ENCODE measurements at places on chromosomes 13 and 19.

- no peak overlapping the region for H3K27ac ChIP-seq
- no peak overlapping the region for H3K4me3 ChIP-seq
- H3K27me3 ChIP-seq: peaks cover 4% of the 10 kb centered on the region
- H3K36me3 ChIP-seq: no peaks in the 10 kb centered on the region
These were observed 12.4 kb downstream of the PRR36 start for GRCh38 chr19:7861619-7862412.

DNA sequence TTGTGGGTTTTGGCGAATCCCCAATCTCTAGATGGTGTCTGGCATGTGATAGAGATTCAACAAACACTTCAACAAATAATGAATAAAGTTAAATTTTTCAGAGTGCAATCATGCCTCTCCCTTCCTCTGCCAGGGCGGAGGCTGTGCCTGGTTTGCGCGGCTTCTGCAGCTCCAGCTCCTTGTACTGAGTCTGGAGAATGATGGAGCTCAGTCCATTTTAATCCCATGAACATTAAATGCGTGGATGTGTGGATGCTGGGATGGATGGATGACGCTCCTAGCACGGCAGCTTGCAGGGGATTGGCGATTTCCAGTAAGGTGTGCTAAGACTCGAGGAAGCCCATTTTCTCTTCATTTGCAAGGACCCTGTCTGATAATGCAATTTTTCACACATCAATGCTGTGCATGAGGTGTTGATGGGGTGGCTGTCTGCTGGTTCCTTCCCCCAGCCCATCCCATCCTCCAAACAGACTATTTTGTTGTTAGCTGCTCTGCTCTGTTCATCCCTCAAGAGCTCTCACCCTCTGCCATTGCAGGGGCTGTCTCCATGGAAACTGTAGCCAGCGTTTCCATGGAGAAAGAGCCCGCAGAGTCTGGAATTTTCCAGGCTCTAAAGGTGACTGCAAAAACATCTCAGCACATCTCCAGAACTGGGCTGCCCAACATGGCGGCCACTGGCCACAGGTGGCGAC, 92.6 kb upstream of the PEG3 start:
- no peak for DNase-seq
- H3K4me1 ChIP-seq: no peaks in the 10 kb centered on the region
- no peaks in the 10 kb centered on the region for H3K36me3 ChIP-seq
- no peaks in the 10 kb centered on the region for H3K27me3 ChIP-seq
- H3K27ac ChIP-seq: no peak overlapping the region

DNA sequence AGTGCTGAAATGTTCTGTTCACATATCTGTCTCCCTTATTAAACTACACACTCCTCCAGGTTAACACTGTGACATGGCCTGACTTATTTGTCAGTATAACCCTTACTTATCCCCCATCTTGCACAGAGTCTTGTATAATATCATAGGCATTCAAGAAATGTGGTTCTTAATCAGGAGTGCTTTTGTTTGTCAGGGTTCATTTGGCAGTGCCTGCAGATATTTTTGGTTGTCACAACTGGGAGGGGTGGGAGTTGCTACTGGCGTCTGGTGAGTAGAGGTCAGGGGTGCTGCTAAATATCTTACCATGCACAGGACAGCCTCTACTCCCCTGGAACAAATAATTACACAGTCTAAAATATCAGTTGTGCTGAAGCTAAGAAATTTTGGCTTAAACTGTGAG, 20.4 kb upstream of the OBI1 start:
- H3K27me3 ChIP-seq: no peaks in the 10 kb centered on the region
- H3K36me3 ChIP-seq: no peaks in the 10 kb centered on the region
- H3K27ac ChIP-seq: no peak overlapping the region
- H3K4me3 ChIP-seq: no peak overlapping the region

GRCh38 chr19:16207063-16207462, 9.4 kb downstream of the AP1M1 start:
- H3K4me1 ChIP-seq: no peaks in the 10 kb centered on the region
- H3K27me3 ChIP-seq: no peaks in the 10 kb centered on the region
- DNase-seq: no peak

GRCh38 chr19:543910-544608, at the start of gene GZMM:
GZMM (plus strand) TSS chr19:544053; CDS start chr19:544072, 19 bp downstream.
- DNase-seq: no peak
- no peak within 1 kb of the TSS for H3K4me3 ChIP-seq
- no peaks in the 10 kb centered on the region for H3K4me1 ChIP-seq
- no peaks in the 10 kb centered on the region for H3K36me3 ChIP-seq

DNA sequence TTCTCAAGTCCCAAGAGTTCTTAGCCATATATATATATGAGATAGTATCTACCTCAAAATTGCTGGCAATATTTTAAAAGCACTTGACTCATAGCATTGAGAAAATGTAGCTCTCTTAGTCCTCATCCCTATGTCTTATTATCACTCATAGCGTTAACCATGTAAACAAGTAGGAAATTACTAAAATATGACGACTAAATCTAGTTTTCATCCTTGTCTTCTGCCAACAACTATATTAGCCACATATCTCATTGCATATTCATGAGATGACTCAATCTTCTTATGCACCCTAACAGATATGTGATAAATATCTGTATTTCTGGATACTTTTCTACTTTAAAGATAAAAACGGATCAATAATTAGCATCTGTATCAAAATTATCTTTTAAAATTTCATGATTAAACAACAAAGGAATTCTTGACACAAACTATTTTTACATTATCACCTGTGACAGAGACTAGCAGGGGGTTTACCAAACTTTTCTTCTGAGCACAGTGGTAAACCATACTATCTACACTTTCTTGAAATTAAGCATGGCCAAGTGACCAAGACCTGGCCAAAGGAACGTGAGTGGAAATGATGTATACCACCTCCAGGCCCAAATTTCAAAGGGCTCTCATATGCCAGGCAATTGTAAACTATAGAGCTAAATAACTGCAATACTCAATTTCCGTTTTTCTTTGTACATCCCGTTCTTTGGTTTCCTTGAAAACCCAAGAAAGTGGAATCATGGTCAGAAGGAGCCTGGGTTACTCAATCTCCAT, 45.7 kb downstream of the ZC3H13 start:
- H3K36me3 ChIP-seq: peaks cover 12% of the 10 kb centered on the region
- no peak overlapping the region for H3K4me3 ChIP-seq
- H3K27me3 ChIP-seq: no peaks in the 10 kb centered on the region

GRCh38 chr19:16382775-16383543, 58.3 kb downstream of the KLF2 start:
- peak; percentile 57 for DNase-seq
- no peak overlapping the region for H3K27ac ChIP-seq
- no peak overlapping the region for H3K4me3 ChIP-seq
- no peaks in the 10 kb centered on the region for H3K27me3 ChIP-seq

DNA sequence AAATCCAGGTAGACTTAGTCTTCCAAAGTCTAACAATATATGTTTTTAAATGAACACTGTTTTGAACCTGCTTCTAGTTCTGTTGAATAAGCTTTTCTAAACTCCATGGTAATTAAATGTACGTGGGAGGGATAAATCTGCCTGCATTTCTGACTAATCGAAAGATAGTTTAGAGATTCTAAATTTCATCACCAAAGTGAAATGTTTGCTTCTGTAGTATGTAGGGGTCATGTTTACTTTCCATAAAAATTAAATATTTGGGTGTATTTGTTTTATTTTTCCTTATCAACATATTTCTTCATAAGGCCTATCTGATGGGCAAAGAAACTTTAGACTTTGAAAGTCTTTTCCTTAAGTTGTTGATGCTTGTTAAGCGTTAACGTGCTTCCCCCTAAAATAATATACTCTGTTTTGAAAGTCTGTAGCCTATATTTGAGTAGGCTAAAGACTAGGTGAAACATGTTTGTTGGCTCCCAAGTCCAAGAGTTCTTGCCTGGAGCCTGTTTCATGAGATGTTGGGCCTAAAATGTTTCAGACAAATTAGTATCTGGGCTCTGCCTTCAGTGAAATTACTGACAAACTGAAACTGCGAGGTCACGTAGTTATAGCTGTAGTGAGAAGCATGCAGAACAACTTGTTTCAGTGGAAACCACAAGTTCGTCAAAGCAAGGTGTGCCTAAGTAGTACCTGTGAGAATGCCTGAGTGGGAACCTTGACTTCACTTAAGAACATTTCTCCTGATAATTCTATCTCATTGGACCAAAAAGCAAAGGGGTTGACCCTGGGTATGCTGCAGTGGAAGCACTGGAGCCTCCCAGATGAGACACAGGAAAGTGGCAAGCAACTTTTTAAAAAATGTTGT, 126.2 kb downstream of the LMO7 start:
- no peak overlapping the region for H3K27ac ChIP-seq
- DNase-seq: no peak
- no peaks in the 10 kb centered on the region for H3K4me1 ChIP-seq
- H3K4me3 ChIP-seq: no peak overlapping the region
- no peaks in the 10 kb centered on the region for H3K27me3 ChIP-seq
- peaks cover 4% of the 10 kb centered on the region for H3K36me3 ChIP-seq

DNA sequence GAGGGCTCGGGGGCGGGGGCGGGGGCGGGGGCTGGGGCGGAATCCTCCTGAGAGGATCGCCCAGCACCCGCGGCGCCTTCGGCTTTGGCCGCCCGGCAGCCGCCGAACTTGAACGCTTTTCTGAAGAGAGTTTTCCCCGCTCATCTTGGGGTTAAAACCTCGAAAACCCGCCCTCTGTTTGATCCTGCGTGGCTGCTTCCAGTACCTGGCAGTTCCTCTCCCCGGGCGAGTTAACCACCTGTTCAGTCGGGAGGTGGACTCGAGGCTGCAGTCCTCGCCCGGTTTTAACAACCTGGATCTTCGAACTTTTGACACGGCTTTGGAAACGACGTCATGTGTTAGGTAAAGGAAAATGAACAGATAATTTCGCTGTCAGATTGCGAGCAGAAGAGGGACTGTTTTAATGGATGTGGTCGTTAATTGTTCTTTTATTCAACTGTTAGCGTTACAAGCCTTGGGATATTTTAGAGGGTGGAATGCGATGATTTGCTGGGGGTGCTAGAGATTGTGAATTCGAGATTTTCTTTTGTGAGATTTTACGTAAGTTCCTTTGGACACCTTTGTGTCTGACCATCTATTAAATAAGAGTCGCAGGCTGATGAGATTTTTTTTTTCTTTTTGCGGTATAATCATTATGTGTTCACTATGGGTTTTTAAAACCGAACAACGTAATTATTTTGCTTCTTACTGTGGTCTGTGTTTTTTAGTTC, 1.0 kb downstream of the FNDC3A start:
- H3K27ac ChIP-seq: peak overlapping the region; percentile 82
- peak overlapping the region; percentile 99 for H3K4me3 ChIP-seq
- H3K4me1 ChIP-seq: peaks cover 3% of the 10 kb centered on the region
- no peaks in the 10 kb centered on the region for H3K27me3 ChIP-seq
- DNase-seq: peak; percentile 39
- H3K36me3 ChIP-seq: no peaks in the 10 kb centered on the region

GRCh38 chr13:44014501-44014900, 134.8 kb downstream of the LACC1 start:
- DNase-seq: no peak
- peaks cover 13% of the 10 kb centered on the region for H3K4me1 ChIP-seq
- H3K27me3 ChIP-seq: no peaks in the 10 kb centered on the region
- no peak overlapping the region for H3K4me3 ChIP-seq
- no peaks in the 10 kb centered on the region for H3K36me3 ChIP-seq
- H3K27ac ChIP-seq: no peak overlapping the region

- peaks cover 17% of the 10 kb centered on the region for H3K4me1 ChIP-seq
- no peak overlapping the region for H3K27ac ChIP-seq
- no peaks in the 10 kb centered on the region for H3K36me3 ChIP-seq
- no peak overlapping the region for H3K4me3 ChIP-seq
- H3K27me3 ChIP-seq: no peaks in the 10 kb centered on the region
- DNase-seq: peak; percentile 8
These were observed 212.2 kb downstream of the ENOX1 start for GRCh38 chr13:43574605-43575004.

DNA sequence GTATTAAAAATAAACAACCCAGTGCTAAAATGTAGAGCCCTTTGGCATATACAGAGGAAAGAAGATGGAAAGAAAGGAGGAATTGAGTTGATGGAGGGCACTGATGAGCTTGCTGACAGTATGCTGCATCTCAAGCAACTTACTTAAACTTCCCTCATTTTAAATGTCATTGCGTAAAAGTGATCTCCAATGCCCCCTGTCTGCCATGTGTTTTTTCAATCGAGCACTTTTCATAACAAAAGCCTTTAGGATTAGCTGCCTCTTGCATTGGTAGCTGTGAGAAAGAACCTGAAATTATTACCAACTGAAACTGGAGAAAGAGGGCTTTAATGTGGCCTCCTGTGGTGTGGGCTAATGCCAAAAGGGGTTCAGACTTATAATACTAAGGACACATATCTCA, 541.6 kb downstream of the SUCLA2 start:
- DNase-seq: no peak
- H3K36me3 ChIP-seq: no peaks in the 10 kb centered on the region

- H3K27me3 ChIP-seq: no peaks in the 10 kb centered on the region
- no peak overlapping the region for H3K4me3 ChIP-seq
- H3K36me3 ChIP-seq: no peaks in the 10 kb centered on the region
- DNase-seq: peak; percentile 32
These were observed 6.8 kb upstream of the CARM1 start for GRCh38 chr19:10864538-10864899.

DNA sequence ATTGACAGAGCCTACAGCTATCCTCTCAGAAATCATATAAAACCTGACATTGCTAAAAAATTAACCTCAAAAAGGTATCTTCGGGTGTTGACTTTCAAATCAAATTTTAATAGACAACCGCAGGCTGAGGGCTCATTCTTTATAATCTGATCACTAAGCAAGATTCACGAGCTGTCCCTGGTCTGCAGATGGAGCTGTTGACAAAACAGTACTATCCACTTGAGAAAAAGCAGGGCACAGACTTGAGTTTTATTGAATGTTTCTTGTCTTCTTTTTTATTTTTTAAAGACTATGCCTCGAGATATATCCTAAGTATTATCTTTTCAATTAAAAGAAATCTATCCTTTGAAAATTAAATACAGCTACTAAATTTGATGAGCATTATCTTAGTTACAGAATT, 540.5 kb downstream of the PCDH9 start:
- H3K4me1 ChIP-seq: no peaks in the 10 kb centered on the region
- no peaks in the 10 kb centered on the region for H3K27me3 ChIP-seq
- H3K27ac ChIP-seq: no peak overlapping the region

DNA sequence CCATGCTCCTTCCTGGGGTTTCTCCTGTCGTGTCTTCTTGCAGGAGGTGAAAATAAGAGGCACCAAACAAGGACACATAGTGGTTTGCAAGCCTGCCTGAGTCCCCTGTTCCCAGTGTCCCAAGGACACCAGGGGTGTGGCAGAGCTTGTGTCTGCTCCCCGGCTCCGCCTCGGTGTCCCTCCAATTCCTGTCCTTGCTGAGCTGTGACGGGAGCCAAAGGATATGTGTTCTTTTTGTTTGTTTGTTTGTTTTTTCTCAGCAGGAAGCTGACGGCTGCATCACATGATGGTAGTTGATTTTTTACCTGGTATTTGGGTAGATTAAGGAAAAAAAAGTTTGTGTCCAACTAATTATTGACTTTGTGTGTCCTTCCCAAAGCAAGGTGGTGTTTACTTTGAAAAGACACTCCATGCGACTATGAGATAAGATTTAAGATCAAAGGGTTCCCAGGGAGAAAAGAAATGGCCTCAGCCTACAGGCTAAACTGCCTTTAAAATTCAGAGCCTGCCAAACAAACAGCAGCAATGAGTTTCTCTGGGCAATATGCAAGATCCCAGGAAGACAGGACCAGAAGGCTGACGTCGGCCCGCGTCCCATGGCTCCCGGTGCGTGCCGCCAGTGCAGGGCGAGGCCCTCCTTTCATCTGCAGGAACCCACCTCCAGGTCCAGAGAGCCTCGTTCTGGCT, 50.8 kb upstream of the XPO4 start:
- H3K36me3 ChIP-seq: no peaks in the 10 kb centered on the region
- no peak for DNase-seq
- H3K27me3 ChIP-seq: no peaks in the 10 kb centered on the region
- no peaks in the 10 kb centered on the region for H3K4me1 ChIP-seq
- no peak overlapping the region for H3K4me3 ChIP-seq

GRCh38 chr19:4390017-4390566, 10.3 kb downstream of the SH3GL1 start:
- no peaks in the 10 kb centered on the region for H3K36me3 ChIP-seq
- H3K4me1 ChIP-seq: peaks cover 52% of the 10 kb centered on the region
- DNase-seq: no peak
- no peaks in the 10 kb centered on the region for H3K27me3 ChIP-seq
- peak overlapping the region; percentile 35 for H3K27ac ChIP-seq
- H3K4me3 ChIP-seq: no peak overlapping the region
